Stimulated activated CD4-positive, alpha-beta T cell treated with anti-CD3 and anti-CD28 coated beads, Interleukin-4, amount 100 ng/mL, for 1 hour (primary cell): ENCODE measurements at places on chromosomes 13 and 19.
A peak's percentile ranks its signal among the peaks of the same experiment; 100 is the strongest.

DNA sequence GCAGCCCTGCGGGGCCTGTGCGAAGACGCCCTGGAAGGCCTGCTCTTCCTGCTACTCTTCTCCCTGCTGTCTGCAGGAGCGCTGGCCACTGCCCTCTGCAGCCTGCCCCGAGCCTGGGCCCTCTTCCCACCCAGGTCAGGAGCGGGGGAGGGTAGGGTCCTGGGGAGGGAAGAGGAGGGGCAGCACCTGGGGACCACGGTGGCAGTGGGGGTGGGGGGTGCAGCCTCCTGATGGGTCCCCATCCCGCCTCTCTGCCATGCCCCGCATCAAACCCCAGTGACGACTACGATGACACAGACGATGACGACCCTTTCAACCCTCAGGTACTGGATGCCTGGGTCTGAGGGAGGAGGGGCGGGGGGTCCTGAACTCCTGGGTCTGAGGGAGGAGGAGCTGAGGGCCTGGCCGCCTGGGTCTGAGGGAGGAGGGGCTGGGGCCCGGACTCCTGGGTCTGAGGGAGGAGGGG is 13.4 kb upstream of the LENG8 start:
- DNase-seq = no peak

- DNase-seq = no peak
Measured at GRCh38 chr13:49455007-49455398, 10.9 kb downstream of the SETDB2 start.

GRCh38 chr13:26254583-26255111 is 718 bp downstream of the CDK8 start:
- DNase-seq = peak; percentile 35

DNA sequence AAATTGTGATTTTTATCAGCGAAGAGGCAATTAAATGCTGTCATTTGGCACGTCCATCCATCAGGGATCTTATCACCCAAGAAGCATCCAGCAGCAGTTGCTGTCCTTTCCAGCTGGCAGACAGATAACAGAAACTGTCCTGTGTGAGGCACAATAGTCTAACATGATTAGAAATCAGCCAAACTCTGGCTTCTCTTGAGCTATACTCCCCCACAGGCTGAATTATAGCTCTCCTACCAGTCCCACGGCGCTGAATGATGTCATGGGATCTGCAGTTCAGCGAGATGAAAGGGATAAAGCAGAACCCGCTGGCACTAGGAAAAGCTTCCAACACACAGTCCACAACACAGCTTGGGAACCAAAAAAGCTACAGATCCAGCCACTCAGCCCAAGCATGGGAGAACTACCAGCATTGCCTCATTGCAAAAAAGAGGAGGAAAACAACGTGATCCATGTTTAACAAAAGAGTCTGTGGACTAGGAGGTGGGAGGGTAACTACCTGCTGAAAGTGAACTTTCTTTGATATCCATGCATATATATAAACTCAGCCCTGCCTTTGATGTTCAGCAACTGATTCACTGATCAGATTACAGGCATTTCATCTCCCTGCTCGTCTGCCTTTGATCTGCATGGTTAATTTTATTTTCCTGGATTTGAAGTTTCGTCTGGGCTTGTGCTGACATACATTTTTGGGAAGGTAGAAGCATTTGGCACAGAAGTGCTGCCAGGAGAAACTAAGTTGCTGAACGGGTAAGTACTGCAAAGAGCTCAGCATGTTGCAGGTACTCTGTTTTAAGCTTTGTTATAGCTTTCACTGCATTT is at the start of gene TNFRSF19:
TNFRSF19 (plus strand) TSS at position 314 of the 822 bp plus-strand sequence. CDS start 19,772 bp downstream, outside the sequence.
- DNase-seq = no peak

DNA sequence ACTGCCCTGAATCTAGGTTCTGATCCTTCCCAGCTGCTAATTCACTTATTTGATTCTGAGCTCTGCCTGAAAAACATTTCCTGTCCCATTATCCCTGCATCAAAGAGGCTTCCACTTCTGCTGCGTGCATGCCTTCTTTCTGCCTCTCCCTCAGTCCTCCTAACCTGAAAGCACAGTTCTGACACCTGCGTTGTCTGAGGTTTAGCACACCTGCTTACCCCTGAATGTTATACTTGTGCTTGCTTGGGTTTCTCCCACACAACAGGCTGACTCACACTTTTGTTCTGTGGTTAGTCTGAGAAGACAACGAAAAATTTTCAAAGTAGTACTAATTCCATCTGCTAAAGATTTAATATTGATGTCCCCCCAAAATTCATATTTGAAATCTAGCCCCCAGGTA is 3.1 kb upstream of the SOHLH2 start:
- DNase-seq = no peak

DNA sequence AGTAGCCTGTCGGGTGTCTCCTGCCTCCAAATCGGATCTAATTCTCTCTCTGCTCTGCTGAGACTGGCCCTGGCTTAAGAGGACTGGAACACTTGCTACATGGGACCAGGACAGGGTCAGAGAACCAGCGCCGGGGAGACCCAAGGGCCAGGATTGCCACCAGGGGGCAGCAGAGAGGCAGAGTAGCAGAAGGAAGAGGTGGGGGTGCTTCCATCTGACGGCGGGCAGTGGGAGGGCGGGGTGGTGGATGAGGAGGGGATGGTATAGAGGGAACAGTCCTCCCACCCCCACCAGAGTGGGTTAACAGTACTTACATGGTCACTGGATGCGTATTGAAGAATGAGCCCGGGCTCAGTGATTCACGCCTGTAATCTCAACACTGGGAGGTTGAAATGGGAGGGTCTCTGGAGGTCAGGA is 11.9 kb downstream of the SELENOW start:
- DNase-seq = peak; percentile 89

- no peak for DNase-seq
Measured at GRCh38 chr13:22027566-22027965, 356.7 kb downstream of the FGF9 start.

DNA sequence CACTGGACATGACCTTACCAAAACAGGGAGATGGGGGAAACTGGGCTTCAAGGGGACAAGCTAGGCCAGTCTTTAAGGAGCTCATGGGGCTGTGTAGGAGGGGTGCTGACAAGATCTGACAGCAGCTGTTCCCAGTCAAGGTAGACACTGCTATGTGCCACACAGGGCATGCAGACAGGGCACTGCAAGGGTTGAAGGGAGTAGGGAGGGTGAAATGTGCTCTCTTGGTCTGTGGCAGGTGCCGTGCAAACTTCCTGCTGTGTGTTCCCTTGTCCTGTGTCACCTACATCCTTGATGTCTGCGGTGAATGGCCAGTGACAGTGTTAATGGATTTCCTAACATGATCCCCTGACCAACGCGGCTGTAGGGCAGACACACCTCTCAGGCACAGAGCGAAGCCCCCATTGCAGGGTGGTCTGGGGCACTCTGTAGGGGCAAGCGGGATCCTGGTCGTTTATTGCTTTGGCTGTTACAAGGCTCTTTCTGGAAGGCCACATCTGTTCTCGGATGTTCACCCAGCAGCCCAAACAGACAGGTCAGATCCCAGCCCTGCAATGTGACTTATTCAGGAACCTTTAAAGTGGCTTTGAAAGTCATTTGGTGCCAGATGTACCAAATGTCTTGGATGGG is 199.5 kb upstream of the ZNF536 start:
- no peak for DNase-seq

- peak; percentile 85 for DNase-seq
Measured at GRCh38 chr19:38729653-38730469, 14.4 kb downstream of the CAPN12 start.

- DNase-seq = no peak
Measured at GRCh38 chr13:76825430-76825829, 60.8 kb downstream of the KCTD12 start.

- no peak for DNase-seq
Measured at GRCh38 chr19:19626516-19627472, 1.2 kb downstream of the LPAR2 start.

DNA sequence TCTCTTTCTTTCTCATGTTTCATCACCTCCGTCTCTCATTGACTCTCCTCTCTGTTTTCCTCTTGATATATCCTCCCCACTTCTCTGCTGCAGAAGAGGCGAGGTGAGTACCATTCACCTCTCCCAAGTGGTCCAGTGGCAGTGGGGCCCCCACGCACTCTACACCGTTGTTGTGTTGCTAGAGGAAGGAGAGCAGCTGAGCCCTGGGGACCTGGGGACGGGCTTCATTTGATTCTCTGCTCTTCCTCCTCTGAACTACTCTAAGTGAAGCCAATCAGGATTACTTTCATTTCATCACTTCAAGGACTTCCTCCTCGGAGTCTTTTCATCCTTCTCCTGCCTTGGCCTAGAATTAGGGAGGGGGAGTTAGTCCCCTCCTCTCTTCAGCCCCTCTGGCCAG is 64.6 kb downstream of the CCNE1 start:
- DNase-seq = no peak

- DNase-seq = peak; percentile 52
Measured at GRCh38 chr13:76885203-76886004, 801 bp downstream of the KCTD12 start.

DNA sequence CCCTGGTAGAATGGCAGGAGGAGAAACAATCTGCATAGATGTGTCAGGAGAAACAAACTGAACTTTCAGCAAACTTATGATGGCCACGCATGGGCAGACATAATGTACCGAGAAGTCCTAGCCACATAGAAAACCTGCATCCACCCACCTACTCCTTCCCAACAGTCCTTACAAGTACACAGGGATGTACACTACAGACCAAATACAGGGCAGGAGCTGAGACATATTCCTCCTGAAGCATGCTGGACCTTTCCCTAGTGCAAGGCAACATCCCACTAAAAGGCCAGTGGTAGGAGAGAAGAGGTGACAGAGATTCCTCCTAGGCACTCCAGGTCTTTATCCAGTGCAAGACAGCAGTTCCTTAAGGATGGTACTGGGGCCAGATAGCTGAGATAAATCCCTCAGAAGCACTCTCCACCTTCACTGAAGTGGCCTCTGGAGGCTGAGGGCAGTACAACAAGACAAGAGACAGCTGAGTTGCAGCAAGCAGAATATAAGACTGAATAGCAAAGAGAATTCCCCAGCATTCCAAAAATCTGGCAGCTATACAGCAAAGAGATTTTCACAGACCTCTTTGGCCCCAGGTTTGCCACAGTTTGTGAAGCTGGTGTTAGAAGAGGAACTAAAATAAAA is 18.3 kb downstream of the VWA8 start:
- DNase-seq = no peak

DNA sequence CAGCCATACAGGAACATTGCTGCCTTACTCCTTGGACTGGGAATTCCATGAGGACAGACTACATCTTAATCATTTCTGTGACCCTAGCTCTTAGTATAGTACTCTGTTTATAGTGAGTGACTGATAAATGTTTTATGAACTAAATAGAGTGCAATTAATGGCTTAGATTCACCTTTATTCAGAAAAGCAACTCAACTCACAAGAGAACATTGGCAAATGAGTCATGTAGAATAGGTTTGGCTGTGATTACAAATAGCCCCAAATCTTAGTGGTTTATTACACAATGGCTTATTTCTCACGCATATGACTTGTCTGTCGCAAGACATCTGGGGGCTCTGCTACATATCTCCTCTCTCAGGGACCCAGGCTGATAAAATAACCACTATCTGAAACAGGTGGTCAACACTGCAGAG is 121.6 kb upstream of the KL start:
- DNase-seq = no peak

- DNase-seq = peak; percentile 30
Measured at GRCh38 chr19:21463449-21464105, 41.8 kb upstream of the ZNF429 start.

DNA sequence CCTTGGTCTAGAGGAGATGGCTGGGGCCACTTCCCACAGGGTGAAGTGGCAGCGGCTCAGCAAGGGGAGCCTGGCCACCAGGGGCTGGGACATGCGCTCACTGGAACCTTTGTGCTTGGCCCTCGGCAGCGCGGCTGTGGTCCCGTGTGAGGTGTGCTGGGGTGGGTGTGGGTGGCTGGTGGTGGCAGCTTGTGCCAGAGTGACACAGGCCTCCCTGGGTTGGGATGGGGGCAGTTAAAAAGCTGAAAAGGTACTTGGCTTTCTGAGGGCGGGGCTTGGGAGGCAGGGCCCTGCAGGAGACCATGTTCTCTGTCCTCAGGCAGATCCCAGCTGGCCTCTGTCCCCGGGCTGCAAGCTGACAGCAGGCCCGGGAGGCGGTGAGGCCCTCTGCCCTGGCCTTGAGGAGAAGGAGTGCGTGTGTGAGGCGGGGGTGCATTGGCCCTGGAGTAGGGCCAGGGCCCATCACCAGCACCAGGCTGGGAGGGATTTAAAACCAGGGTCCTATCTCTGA is 17.3 kb downstream of the MPND start:
- no peak for DNase-seq

- no peak for DNase-seq
Measured at GRCh38 chr13:113322043-113322461, 25.0 kb downstream of the LAMP1 start.

- DNase-seq = no peak
Measured at GRCh38 chr13:76609643-76610042, 276.6 kb downstream of the KCTD12 start.

DNA sequence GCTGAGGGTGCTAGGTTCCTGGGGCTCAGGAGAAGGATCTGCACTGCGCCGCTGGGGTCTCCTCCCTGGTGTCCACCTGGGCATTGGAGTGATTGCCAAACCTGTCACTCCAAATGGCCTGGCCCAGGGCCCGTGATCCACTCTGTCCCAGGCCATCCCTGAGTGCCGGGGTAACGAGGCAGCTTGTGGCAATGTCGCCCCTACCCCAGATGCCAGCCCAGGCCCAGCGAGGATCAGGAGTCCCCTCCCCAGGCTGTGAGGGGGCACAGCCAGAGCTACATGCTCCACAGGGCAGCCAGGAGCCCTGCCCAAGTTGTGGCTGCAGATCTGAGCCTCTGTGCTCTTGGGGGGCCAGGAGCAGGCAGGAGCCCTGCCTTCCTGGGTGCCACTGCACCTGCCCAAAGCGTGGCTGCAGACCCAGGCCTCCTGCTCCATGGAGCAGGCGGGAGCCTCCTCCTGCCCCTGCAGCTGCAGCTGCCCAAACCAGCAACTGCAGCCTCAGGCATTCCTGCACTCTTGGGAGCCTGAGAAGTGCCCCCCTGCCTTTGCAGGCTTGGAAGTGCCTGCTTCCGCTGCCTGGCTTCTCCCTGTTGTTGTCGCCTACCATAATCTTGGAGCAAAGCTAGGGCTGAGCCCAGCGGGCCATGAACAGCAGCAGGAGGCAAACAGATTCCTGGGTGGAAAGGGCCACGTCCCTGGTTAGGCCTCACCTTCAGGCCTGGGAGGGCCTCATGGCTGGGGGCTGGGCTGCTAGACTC is 4.6 kb downstream of the IGFL4 start:
- DNase-seq = no peak

DNA sequence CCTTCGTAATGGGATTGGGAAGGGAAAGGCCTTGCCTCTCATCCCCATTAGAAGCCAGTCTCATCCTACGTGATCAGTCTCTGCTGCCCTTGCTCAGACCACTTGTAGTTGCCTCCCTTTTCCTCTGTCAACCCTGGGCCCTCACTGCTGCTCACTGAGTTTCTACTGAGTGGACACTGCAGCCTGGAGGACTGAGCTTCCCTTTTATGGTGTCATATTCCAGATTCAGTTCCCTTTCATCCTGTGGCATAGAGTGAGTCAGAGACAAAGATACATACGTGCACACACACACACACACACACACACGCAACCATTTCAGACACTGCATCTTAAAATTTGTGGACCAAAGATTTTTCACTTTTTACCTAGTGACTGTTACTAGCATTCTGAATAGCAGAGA is 56.6 kb downstream of the COG3 start:
- DNase-seq = no peak

- no peak for DNase-seq
Measured at GRCh38 chr13:33129886-33130285, 113.7 kb downstream of the KL start.

GRCh38 chr19:46068345-46069258 is 27.8 kb upstream of the IGFL4 start:
- DNase-seq = no peak
